ENCODE measurements at places on chromosomes 12 and 14.

GRCh38 chr12:24360907-24361306 is 411.4 kb upstream of the SOX5 start:
- DNase-seq, result no peak

DNA sequence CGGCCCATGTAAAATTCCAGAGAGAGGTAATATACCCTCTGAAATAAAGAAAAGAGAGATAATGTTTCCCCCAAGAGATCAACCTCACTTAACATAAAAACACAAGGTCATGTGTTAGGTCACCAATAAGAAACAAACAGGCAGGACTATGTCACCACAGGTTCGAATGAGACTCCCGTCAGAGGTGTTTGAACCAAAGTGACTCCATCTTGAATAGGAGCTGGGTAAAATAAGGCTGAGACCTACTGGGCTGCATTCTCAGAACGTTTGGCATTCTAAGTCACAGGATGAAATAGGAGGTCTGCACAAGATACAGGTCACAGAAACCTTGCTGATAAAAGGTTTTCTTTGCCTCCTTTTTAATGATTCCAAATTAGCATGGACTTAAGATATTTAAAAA is 6.5 kb downstream of the PYGL start:
- no peak for DNase-seq

GRCh38 chr12:7302266-7302986 is 1.4 kb upstream of the ACSM4 start:
- no peak for DNase-seq

DNA sequence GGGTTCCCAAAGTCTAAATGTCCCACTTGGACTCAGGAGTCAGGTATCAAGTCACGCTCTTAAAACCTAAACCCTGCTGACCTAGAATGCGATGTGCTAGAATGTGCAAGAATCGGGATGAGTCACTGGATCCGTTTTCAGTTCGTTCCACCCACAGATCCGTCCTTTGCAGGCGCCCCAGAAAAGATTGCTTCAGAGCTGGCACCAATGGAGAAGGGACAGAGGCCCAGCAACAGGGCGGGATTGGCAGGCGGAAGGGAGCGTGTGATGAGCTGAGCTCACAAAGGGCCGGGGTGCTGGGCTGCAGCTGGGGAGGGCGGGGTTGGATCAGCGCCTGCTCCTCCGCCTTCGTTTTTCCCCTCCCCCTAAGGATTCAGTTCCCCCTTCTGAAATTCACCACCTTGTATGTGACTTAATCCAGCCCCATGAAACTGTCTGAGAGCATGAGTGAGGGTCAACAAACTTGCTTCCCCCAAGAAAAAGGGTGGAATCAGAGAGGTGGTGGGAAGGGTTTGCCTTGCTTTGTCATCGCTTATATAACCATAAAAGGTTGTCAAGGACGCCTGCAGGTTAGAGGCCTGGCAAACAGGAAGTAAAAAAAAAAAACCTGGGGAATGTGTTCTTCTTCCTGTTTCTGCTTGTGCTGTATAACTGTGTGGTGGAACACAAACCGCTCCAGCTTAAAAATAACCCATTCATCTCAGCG is 2.8 kb upstream of the UBC start:
- peak; percentile 68 for DNase-seq

DNA sequence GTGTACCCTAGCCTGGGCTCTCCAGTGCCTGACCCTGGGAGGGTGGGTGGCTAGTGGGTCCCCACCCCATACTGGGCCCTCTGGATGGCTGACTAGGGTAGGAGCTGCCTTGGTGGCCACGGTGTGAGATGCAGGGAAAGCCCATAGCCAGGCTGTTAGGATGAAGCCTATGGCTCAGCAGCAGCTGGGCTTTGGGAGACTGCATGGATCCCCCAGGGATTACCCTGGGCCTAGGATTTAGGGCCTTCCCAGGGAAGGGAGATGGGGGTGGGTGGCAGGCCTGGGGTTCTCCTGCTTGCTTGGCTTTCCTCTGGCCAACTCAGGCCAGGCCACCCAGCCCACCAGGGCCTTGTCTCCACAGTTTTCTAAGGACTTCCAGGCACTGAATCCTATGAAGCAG is 6.3 kb downstream of the GSTZ1 start:
- no peak for DNase-seq

GRCh38 chr12:1291601-1292332 is 300.7 kb downstream of the ERC1 start:
- DNase-seq, result no peak

- no peak for DNase-seq
Observed at GRCh38 chr12:123034022-123034541, 53.6 kb downstream of the ARL6IP4 start.

Data from stimulated activated effector memory CD8-positive, alpha-beta T cell treated with anti-CD3 and anti-CD28 coated beads, Interleukin-12 subunit alpha, Interleukin-12 subunit beta, amount 100 ng/mL, for 72 hours (primary cell).